ENCODE measurements at places on chromosomes 6 and 20.

- DNase-seq: no peak
These were observed 649.4 kb downstream of the HDGFL1 start for GRCh38 chr6:23218751-23219150.

DNA sequence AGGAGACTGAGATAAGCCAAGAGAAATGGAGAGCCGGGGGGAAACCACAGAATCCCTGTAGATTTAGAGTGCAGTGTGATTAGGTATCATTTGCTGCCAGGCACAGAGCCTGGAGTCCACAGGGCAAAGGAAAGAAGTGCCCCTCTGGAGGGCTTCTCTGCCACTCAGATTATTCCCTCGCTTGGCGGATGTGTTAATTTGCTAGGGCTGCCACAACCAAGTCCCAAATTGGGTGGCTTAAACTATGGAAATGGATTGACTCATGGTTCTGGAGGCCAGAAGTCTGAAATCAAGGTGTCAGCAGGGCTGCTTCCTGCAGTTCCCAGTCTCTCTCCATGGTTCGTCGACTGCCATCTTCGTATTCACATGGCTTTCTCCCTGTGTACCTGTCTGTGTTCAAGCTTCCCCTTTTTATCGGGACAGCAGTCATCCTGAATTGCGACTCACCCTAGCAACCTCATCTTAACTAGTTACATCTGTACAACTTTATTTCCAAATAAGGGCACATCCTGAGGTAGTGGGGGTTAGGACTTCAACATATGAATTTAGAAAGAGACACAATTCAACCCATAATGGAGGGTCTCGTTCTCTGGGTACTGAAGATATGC lies 122.2 kb downstream of the ANKRD60 start:
- no peak for DNase-seq

DNA sequence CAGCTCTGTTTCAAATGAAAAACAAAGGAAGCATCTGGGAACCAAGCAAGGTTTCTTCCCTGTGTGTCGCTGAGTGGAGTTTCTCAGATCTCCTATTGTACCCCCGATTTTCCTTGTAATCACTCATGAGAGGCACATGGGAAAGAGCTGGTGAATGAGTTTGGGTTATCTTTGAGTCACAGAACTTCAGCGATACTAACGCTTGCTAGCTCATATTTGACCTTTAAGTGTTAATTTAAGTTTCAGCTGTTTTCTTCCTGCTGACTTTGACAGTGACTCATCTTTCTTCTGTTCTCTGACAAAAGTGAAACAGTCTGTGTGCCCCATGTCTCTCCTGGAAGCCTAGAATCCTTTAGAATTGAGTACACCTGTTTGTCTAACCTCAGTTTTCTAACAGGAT lies 261.1 kb upstream of the RGS17 start:
- DNase-seq: no peak

- DNase-seq: no peak
These were observed 483 bp downstream of the SMIM26 start for GRCh38 chr20:18567739-18568091.

DNA sequence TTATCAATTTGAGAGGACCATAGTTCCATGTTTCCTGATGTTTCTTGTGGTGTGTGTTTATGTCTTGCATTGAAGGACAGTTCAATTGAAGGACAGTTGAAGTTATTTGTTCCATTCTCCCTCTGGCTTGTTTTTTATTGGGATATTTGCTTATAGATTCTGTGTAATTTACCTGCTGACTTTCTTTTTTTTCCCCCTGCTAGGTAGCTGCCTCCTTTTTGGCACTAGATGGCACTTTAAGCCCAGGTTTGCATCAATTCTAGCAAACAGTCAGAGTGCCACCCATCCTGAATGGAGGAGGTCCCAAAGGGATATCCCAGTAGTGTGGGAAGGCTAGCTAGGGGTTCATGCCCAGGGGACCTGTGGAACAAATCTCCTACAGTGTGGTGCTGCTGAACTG lies 78.1 kb downstream of the CFAP61 start:
- DNase-seq: no peak

- DNase-seq: no peak
These were observed 14.0 kb downstream of the TSPYL4 start for GRCh38 chr6:116239856-116240255.

DNA sequence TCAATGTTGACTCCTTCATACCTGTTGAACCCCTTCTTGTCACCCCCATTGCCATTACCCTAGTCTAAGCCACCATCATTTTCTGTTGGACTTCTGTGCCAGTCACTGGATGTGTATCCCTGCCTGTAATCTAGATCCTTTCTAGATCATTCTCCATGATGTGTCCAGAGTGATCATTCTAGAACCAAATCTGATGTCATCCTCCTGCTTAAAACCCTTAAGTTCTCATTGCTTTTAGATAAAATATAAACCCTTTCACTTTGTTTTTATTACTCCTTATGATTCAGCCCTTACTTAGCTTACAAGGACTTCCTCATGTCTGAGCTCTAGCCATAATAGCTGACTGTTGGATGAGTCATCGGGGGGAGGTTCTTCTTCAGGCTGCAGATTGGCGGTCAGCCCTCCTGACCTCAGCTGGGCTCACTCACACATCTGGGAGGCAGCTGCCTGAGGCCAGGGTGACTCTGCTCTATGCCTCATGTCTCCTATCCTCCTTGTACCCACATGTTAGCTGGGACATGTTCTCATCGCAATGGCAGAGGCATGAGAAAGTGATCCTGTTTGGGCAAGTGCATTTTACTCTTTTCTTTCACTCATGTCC lies 287.6 kb downstream of the ESR1 start:
- DNase-seq: no peak

GRCh38 chr20:21380711-21381110 lies 16.6 kb downstream of the NKX2-4 start:
- no peak for DNase-seq

DNA sequence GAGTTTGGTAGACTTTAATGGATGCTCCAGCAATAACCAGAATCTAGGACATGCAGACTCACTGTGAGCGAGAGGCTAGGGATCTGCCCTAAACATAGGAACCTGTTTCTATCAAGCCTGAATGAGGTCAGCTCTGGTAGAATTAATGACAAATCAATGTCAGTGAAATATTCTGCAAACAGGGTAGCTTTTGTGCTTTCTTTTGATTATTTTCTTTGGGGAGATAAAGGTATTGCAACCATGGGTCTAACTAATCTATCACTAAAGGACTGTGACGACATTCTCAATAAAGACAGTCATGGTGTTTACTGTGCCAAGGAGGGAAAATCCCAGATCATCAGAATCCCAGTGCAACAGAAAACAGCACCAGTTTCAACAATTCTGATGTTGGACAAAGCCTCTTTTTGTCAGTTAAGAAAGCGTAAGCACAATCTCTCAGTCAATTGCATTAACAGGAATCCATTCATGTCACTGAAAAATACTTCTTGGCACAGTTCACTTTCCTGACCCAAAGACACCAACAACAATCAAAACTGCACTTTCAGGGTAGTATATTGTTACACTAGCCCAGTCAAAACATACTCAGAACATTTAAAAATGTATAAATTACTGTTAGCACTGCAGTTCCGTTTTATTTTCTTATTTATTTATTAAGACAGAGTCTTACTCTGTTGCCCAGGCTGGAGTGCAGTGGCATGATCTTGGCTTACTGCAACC lies 36.8 kb upstream of the SMIM29 start:
- DNase-seq: no peak

DNA sequence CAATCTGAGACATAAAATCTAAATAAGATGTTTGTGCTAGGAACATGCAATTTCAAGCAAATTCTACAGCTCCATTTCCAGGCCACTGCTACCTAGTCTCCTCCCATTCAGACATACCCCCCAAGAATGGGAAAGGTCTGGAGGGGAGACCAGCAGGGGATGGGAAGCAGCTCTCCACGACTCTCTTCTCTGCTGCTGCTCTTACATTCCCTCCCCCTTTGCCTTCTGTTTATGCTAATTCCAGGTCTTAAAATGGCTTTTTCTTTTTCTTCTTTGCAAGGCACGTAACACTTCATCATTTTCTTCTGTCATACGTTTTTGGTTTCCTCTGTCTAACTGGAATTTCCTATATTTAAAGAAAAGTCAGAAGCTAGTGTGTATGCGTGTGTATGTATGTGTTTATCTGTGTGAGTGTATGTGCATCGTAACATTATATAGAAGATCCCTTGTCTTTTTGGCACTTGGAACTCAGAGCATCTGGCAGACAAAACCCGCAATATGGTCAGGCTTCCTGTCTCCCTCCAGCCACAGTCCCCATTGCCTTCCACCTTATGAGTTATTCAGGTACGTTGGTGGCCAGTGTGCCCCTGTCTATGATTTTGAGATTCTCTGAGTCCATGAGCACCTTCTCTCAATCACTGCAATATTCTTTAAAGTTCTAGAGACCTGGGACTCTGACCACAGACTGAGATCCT lies 493.7 kb downstream of the BTBD3 start:
- no peak for DNase-seq

DNA sequence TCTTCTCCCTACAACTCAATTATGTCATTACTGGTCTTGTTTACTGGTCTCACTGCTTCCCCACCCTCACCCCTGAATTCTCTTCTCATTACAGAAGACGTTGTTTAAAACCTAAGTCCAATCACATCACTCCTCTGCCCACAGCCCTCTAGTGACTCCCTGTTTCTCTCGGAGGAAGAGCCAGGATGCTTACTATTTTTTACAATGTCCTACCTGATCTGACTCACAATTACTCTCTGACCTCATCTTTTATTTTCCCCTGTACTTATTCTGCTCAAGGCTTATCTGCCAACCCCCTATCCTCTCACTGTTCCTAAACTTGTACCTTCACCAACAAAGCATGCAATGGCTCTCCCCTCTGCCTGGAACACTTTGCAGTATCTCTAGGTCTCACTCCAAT lies 400.4 kb upstream of the PTCHD4 start:
- DNase-seq: no peak

DNA sequence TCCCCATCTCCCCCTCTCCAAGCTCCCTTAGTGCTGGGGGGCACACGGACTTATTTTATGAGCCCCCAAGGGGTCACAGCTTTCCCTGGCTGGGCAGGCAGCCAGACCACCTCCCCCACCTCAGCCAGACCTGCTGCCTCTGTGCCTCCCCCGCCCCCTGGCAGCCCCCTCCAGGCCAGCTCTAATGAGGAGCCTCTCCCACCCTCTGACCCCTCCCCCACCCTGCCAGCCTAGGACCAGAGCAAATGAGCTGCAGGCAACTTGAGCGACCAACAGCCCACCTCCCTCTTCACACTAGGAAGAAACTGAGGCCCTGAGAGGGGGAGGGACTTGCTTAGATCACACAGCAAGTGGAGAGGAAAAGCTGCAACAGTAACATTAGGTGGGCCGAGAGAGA lies 1.9 kb downstream of the GDF5 start:
- no peak for DNase-seq

- DNase-seq: no peak
These were observed 619.0 kb downstream of the PHF3 start for GRCh38 chr6:64254558-64254957.

DNA sequence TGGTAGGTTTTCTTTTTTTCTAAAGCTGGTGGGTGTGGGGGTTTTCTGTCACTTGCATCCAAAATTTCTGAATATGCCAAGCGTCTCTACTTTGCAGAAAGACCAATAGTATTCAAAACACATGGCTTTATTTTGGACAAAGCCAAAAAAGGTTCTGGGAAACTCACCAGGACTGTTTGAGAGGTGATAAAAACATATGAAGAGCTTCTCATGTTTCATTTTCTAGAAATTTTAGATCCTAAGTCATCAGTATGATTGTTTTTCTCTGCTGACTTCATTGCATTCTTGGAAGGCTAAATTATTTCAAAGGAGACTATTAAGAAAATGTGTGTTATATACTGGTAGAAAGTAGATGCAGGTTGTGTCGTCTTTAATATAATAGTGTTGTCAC lies 51.3 kb downstream of the GCLC start:
- no peak for DNase-seq

GRCh38 chr6:94238868-94239267 lies 819.5 kb upstream of the EPHA7 start:
- no peak for DNase-seq

DNA sequence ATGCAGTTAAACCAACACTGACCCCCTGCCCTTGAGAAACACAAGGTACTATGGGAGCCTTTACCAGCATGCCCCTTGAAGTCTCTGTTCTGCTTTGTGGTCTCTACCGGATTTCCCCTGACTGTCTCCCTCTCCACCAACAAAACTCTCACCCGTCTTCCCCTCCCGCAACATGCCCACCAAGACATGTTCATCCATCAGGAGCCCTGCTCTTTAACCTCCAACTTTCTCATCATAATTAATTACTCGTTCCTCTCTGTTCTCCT lies 1.1 kb downstream of the ZNF165 start:
- peak; percentile 29 for DNase-seq

GRCh38 chr20:3106658-3107463 lies 22.3 kb upstream of the AVP start:
- no peak for DNase-seq

DNA sequence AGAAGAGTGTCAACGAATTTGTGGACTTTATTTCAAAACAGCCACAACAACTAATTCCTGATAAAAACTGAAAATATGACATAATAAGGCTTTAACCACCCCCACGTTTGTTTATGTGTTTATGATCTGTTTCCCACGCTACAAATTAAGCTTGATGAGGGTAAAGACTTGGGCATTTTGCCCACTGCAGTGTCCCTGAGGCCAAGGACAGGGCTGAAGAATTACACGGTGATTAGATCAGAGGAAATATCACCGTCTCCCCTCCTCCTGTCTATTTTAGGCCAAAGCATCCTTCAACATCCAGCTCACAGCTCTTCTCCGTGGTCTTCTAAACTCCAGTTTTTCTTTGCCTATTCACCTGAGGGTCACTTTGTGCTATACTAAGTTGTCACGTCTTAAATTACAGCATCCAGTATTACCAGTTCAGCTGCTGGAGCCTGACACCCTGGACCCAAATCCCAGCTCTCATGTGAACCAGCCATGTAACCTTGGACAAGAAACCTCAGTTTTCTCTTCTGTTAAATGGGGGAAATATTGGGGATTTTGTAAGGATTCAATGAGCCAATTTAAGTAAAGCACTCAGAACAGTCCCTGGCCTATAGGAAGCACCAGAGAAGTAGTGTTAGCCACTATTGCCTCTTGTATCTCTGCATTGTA lies 15.2 kb upstream of the ARFGEF2 start:
- no peak for DNase-seq

- DNase-seq: no peak
These were observed 29.8 kb downstream of the SMPDL3A start for GRCh38 chr6:122818866-122819265.

GRCh38 chr6:6901205-6901719 lies 206.5 kb upstream of the RREB1 start:
- no peak for DNase-seq

DNA sequence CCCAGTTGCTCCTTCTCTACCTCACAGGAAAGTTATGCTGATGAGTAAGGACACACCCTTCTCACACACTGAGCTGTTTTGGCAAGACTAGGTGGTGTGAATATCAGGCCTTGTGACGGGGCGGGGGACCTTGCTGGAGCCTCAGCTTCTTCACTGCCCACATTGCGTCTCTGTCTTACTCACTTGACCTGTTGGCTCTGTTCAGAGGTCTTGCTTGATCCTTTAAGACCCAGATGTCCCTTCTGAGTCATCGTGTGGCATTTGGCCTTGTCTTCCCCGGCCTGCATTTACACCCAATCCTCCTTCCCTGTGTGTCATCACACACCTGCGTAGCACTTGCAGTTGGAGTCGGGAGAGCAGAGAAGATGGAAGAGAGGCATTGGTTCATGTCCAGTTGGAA lies 8.3 kb upstream of the PRND start:
- DNase-seq: no peak
